ENCODE measurements at places on chromosomes 3 and 15.
A peak's percentile ranks its signal among the peaks of the same experiment; 100 is the strongest.

DNA sequence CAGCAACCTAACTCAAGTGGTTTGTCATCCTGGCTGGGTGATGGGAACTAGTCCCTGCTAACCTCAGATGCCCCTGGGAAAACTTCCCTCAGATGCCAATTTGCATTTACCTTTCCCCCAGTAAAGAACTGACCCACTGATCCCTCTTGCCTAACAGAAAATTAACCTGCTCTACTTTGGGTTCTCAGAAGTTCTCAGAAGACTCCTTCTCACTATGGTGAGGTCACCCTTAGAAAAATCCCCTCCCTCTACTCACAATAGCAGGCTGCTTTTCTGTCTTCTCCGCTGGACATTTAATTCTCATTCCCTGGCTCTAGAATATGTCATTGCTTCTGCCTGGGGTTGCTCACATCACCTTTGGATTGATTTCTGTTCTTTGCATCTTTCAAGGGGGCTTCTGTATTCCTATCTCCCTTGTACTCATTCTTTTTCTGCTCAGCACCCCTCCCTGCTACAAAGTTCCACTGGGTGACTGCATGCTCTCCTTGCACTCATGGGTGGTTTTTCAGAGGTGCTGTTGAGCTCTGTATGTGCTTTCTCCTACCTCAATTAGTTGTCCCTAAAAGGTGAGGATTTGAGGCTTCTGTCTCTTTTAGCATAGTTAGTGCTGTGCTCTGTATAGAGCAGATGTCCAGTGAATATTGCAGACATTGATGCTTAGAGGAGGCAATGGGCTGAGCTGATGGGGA lies 869 bp downstream of the PLA1A start:
- H3K27me3 ChIP-seq: no peaks in the 10 kb centered on the region
- no peak overlapping the region for H3K4me3 ChIP-seq
- DNase-seq: no peak
- H3K36me3 ChIP-seq: no peaks in the 10 kb centered on the region
- H3K27ac ChIP-seq: peak overlapping the region; percentile 50

DNA sequence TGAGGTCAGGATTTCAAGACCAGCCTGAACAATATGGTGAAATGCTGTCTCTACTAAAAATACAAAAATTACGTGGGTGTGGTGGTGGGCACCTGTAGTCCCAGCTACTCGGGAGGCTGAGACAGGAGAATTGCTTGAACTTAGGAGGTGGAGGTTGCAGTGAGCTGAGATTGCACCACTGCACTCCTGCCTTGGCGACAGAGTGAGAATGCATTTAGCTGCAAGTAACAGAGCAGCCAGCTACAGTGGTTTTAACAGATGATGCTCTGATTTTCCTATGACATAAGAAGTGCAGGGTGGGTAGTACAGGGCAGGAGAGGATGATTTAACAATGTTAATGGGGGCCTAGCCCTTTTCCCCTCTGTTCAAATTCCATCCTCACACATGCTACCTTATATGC lies 267.9 kb downstream of the RPLP1 start:
- H3K4me3 ChIP-seq: no peak overlapping the region
- no peaks in the 10 kb centered on the region for H3K36me3 ChIP-seq
- H3K4me1 ChIP-seq: no peaks in the 10 kb centered on the region
- no peak for DNase-seq
- H3K27ac ChIP-seq: no peak overlapping the region

GRCh38 chr15:66565741-66566144 lies at the start of gene LCTL:
LCTL (minus strand) TSS chr15:66565998; CDS start chr15:66565365, 633 bp downstream.
- H3K4me3 ChIP-seq: no peak within 1 kb of the TSS
- no peaks in the 10 kb centered on the region for H3K27me3 ChIP-seq
- DNase-seq: no peak

DNA sequence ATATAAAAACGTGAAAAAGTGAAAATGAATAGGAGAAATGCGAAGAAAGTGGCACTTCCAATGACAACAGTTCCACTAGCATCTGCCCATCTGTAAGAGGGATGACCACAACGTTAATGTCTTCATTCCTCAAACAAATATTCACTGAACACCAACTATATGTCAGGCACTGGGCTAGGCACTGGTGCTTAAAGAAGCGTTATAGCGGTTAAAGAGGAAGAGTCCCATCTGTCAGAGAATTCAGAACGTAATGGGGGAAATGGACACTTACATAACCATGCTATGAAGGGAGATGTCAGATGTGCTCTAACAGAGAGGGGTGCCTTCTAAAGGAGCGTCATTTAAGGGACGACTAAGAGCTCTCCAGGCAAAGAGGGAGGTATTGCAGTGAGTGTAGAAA lies 8.2 kb downstream of the RUBCN start:
- no peak for DNase-seq
- no peaks in the 10 kb centered on the region for H3K4me1 ChIP-seq
- no peak overlapping the region for H3K27ac ChIP-seq
- H3K36me3 ChIP-seq: no peaks in the 10 kb centered on the region

GRCh38 chr3:24981924-24982323 lies 446.1 kb upstream of the RARB start:
- no peaks in the 10 kb centered on the region for H3K36me3 ChIP-seq
- no peak overlapping the region for H3K27ac ChIP-seq
- DNase-seq: no peak
- H3K27me3 ChIP-seq: no peaks in the 10 kb centered on the region
- no peaks in the 10 kb centered on the region for H3K4me1 ChIP-seq
- no peak overlapping the region for H3K4me3 ChIP-seq

DNA sequence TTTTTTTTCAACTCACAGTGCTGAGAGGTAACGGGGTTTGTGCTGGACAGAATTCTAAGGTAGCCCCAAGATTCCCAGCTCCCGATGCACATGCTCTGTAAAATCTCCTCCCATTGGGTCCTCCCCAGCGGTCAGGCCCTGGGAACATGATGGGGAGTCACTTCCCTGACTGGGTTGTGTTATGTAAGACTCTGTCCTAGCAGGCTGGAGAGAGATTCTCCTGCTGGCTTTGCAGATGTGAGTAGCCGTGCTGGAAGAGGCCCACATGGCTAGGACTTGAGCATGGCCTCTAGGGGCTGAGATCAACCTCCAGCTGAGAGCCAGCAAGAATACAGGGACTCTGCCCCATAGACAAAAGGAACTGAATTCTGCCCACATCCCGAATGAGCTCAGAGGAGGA lies 83.7 kb upstream of the OXTR start:
- H3K4me1 ChIP-seq: no peaks in the 10 kb centered on the region
- H3K27me3 ChIP-seq: no peaks in the 10 kb centered on the region
- no peaks in the 10 kb centered on the region for H3K36me3 ChIP-seq
- no peak overlapping the region for H3K4me3 ChIP-seq

DNA sequence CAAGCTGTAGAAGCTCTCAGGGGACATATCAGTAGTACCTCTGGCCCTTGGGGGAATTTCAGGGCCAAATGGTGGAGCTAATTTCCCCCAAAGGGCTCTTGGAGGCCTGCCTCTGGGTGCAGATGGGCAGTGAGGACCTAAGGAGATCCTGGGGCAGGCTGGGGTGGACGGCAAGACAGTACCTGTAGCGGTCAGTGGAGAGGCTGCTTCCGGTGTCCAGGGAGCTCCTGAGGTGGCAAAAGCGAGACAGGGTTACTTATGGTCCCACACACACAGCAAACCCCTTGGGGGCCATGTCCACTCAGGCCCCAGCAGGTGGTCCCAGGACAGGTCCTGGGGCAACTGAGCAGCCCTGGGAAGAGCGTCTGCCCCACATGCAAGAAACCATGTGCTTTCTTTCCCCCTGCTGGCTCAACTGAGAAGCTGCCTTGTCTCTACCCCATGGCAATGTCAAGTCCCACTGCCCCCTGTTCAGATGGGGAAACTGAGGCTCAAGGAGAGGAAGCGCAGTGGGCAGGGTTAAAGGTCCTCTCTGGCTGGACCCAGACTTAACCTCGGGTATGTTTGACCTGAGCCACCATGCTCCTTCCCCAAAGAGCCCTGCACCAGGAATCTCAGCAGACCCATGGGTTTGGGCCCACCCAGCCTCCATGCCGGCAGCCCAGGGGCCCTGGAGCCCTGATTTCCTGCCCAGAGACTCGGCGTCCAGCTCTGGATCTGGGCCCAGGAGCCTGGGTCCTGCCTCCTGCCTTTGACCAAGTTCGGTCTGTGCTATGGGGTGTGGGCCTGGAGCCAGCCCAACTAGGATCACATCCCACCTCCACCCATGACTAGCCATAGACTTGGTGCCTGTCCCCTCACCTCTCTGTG lies 25.7 kb downstream of the IQSEC1 start:
- H3K4me1 ChIP-seq: no peaks in the 10 kb centered on the region
- H3K36me3 ChIP-seq: no peaks in the 10 kb centered on the region
- no peak overlapping the region for H3K4me3 ChIP-seq
- no peak overlapping the region for H3K27ac ChIP-seq
- DNase-seq: no peak

DNA sequence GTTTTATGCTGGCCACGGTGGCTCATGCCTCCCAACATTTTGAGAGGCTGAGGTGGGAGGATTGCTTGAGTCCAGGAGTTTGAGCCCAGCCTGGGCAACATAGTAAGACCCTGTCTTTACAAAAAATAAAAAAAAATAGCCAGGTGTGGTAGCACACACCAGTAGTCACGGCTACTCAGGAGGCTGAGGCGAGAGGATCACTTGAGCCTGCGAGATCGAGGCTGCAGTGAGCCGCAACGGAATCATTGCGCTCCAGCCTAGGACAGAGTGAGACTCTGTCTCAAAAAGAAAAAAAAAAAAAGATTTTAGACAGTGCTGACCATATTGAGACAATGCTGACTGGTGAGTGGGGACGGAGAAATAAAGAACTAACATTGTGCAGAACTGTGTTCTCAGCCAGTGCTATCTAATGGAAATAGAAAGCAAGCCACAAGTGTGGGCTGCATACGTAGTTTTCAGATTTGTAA lies 67.2 kb downstream of the ST6GAL1 start:
- H3K27ac ChIP-seq: no peak overlapping the region
- no peak overlapping the region for H3K4me3 ChIP-seq
- H3K27me3 ChIP-seq: no peaks in the 10 kb centered on the region
- H3K4me1 ChIP-seq: no peaks in the 10 kb centered on the region
- no peaks in the 10 kb centered on the region for H3K36me3 ChIP-seq

DNA sequence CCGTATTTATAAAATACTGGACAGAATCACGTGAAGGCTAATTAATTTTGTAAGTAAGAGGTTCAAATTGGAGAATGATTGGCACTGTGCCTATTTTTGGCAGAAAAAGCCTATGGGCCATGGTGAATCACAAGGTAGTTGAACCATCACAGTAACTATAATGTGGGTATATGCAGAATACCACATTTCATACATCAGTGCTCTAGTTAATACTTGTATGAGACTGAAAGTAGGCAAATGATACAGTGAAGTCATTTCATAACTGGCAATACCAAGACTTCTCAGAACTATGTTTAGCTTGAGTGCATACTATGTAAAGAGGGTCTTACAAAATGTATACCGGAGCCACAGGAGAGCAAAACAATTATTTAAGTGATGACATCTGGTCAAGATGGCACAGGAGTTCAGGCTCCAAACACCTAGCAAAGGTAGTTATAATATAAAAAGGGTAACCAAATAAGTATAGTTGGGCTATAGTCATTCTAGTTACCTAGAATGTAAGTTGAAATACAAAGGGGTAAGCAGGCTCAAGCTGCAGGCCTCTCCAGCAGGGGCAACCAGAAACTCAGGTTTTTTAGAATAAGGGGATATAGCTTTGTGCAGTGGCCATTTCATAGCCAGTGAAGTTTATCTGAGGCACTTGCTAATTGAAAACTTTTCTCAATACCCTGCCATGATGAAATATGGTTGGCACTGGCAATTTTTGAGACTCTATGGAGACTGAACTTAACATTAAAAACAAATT lies 19.1 kb downstream of the GPR160 start:
- H3K27me3 ChIP-seq: no peaks in the 10 kb centered on the region
- H3K4me3 ChIP-seq: no peak overlapping the region
- no peak for DNase-seq
- H3K36me3 ChIP-seq: no peaks in the 10 kb centered on the region

DNA sequence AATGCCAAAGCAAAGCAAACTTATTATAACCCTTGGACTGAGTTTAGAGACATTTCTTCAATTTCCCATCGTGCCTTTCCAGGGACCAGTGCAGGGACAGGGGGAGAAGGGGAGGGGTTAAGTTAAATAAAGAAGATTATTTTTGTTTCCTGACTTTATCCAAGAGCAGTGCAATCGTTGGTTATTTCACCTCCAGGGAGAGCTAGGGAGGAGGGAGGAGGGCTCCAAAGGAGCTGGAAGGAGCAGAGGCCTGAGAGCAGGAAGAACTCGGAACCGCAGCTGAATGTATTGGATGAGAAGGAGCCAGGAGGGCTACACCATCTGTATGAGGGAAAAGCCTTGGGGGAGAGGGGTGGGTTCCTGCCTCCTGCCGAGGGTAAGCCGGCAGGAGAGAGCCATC lies 20.7 kb downstream of the HAPLN3 start:
- H3K27ac ChIP-seq: no peak overlapping the region
- H3K27me3 ChIP-seq: no peaks in the 10 kb centered on the region
- no peak overlapping the region for H3K4me3 ChIP-seq
- no peaks in the 10 kb centered on the region for H3K4me1 ChIP-seq
- DNase-seq: no peak

DNA sequence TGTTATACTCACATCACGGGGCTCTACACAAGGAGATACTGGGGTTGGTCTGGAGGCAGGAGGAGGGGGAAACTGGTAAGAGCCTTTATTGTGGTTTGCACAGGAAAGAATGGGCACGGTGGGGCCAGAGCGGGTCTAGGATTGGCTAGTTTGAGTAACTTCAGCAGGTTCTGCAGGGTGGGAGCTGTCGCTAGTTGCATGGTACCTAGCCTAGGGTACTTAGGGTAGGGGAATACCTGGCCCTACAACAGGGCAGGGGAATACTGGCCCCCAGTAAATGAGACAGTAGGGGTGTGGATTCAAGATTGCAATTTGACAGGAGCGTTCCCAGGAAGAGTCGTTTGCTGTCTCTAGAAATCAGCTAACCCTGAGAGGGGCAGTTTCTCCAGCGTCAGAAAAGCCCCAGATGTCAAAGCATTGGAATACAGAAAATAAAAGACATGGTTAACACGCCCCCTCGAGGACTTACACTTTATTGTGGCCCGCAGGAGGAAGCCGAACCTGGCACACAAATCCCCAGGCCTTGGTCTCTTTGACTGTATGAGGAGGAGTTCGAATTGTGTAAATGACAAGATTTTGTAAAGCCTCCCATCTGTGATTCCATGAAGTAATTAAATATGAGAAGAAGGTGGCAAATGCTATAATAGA lies 32.0 kb downstream of the ST8SIA2 start:
- H3K27me3 ChIP-seq: no peaks in the 10 kb centered on the region
- H3K27ac ChIP-seq: no peak overlapping the region
- no peak for DNase-seq
- no peaks in the 10 kb centered on the region for H3K36me3 ChIP-seq
- H3K4me1 ChIP-seq: no peaks in the 10 kb centered on the region
- no peak overlapping the region for H3K4me3 ChIP-seq

GRCh38 chr3:147915057-147915456 lies 505.9 kb downstream of the ZIC1 start:
- no peaks in the 10 kb centered on the region for H3K4me1 ChIP-seq
- H3K27ac ChIP-seq: no peak overlapping the region
- no peak for DNase-seq
- no peaks in the 10 kb centered on the region for H3K36me3 ChIP-seq
- no peaks in the 10 kb centered on the region for H3K27me3 ChIP-seq
- no peak overlapping the region for H3K4me3 ChIP-seq

- H3K27me3 ChIP-seq: no peaks in the 10 kb centered on the region
- no peak overlapping the region for H3K4me3 ChIP-seq
- DNase-seq: no peak
- H3K4me1 ChIP-seq: no peaks in the 10 kb centered on the region
These were observed 88.8 kb downstream of the LARS2 start for GRCh38 chr3:45477041-45477725.

Measured in uterus (tissue), 4 donors.